Activated T-cell treated with anti-CD3 and anti-CD28 coated beads for 24 hours (primary cell): ENCODE measurements at places on chromosomes 7 and 10.

- no peak for DNase-seq
These were observed 69.3 kb downstream of the CSTF2T start for GRCh38 chr10:51629934-51630639.

GRCh38 chr10:33040436-33040835 lies 82.4 kb upstream of the ITGB1 start:
- no peak for DNase-seq

- no peak for DNase-seq
These were observed 189.2 kb downstream of the FAM107B start for GRCh38 chr10:14585287-14586193.

DNA sequence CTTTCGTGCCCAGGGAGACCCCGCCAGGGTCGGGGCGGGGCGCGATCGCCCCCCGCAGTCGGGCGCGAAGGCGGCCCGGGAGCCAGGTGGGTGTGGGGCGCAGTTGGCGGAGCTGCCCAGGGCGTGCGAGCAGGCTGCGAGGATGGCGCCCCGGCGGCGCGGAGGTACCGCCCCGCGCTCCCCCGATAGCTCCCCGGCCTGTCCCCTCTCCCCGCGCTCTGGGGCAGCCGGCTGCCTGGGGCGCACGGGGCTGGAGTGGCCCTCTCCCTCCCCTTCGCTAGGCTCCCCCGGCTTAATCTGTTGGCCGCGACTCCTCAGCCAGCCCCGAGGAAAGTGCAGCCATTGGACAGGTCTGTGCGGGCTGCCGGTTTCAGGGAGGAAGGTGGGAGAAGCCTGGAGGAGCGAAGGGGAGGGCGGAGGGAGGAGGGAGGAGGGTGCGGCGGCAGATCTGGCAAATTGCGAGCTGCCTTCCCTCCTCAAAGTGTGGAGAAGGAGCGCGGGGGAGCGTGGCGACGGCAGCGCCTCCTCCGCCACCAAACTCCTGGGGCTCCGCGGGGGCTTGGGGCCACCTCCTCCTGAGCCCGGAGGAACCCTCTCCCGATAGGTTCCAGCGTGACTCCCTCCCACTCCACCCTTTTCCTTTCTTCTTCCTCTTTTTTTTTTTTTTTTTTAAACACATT lies 361 bp upstream of the PLXDC2 start:
- no peak for DNase-seq

- DNase-seq, result no peak
These were observed 4.5 kb downstream of the BUB3 start for GRCh38 chr10:123158682-123159081.

- DNase-seq, result no peak
These were observed 22.4 kb upstream of the NPFFR1 start for GRCh38 chr10:70306181-70306705.

DNA sequence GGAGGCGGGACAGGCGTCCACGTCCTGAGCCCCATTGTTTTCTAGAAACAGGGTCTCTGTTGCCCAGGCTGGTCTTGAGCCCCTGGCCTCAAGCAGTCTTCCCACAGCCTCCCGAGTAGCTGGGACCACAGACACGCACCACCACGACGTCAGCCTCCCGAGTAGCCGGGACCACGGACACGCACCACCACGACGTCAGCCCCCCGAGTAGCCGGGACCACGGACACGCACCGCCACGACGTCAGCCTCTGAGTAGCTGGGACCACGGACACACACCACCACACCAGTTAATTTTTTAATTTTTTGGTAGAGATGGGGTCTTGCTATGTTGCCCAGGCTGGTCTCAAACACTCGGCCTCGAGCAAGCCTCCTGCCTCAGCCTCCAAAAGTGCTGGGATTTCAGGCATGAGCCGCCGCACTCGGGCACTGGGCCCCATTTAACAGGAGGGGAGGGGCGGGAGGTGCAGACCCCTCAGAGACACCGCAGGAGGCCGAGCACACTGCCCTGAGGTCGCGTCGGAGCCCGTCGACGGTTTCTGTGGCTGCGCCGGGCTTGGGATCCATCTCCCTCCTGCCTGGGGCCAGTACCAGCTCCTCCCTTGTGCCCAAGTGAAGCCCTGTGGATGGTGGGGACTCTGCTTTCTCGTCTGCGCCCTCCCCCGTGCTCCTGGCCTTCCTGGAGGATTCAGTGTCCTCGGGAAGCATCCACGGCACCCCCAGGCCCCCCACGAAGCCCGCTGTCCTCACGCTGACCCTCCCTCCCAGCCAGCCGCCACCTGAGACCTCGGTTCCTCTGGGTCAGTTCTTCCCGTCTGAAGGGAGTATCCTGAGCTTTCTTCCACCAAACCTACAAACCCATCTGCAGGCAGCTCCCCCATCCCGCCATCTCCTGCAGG lies 13.0 kb downstream of the FAM20C start:
- no peak for DNase-seq

DNA sequence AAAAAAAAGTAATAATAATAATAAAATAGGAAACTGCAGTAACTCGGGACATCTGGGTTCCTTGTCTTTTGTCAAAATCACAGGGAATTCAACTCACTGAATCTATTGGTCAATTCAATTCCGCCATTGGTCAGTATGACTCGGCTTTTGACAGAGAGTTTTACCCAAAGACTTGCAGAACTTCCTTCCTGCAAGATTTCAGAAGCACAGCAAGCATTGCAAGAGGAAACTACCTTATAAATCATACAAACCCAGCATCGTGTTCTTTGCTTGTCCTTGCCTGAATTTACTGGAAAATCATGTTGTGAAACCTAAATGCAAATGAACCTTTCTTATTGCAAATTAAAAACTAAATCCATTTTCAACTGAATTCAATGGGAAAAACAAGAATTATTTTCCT lies 15.5 kb downstream of the KLF6 start:
- DNase-seq, result no peak

- no peak for DNase-seq
These were observed 285.6 kb downstream of the HGF start for GRCh38 chr7:81484261-81484660.

GRCh38 chr10:80569131-80569895 lies 31.6 kb downstream of the SH2D4B start:
- DNase-seq, result no peak

GRCh38 chr10:131797626-131798025 lies 103.2 kb upstream of the PPP2R2D start:
- DNase-seq, result no peak

- no peak for DNase-seq
These were observed 19.0 kb downstream of the ADCY1 start for GRCh38 chr7:45593121-45593541.

DNA sequence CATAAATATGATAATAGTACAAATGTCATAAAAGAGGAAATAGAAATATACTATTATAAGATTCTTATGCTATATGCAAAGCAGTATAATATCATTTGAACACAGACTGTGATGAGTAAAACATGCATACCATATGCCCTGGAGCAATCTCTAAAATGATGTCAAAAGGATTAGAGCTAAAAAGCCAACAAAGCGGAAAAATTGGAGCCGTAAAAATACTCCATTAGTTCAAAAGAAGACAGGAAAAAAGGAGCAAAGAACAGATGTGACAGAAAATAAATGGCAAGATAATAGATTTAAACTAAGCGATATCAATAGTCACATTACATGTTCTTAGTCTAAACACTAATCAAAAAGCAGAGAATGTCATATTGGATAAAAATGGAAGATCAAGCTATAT lies 191.0 kb upstream of the PLPP4 start:
- no peak for DNase-seq

GRCh38 chr7:133535308-133535707 lies 282.4 kb downstream of the EXOC4 start:
- DNase-seq, result no peak

DNA sequence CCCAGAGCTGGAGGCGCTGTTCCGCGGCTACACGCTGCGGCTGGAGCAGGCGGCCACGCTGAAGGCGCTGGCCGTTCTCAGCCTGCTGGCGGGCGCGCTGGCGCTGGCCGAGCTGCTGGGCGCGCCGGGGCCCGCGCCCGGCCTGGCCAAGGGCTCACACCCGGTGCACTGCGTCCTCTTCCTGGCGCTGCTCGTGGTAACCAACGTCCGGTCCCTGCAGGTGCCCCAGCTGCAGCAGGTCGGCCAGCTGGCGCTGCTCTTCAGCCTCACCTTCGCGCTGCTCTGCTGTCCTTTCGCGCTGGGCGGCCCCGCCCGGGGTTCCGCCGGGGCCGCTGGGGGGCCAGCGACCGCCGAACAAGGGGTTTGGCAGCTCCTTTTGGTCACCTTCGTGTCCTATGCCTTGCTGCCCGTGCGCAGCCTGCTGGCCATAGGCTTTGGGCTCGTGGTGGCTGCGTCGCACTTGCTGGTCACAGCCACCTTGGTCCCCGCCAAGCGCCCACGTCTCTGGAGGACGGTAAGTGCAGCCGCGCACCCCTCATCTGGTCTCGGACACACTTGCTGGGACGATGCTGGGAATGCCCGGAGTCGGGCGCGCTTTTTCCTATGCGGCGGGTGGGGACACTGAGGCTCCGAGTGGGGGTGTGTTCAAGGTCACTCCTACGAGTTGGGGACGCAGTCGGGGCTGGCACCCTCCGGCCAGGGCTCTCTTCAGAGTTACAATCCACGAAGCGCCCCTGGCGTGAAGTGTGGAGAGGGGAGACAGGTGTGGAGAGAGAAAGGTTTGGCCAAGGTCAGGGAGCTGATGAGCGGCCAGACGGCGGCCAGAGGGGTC lies 717 bp downstream of the ADCY1 start:
- no peak for DNase-seq

DNA sequence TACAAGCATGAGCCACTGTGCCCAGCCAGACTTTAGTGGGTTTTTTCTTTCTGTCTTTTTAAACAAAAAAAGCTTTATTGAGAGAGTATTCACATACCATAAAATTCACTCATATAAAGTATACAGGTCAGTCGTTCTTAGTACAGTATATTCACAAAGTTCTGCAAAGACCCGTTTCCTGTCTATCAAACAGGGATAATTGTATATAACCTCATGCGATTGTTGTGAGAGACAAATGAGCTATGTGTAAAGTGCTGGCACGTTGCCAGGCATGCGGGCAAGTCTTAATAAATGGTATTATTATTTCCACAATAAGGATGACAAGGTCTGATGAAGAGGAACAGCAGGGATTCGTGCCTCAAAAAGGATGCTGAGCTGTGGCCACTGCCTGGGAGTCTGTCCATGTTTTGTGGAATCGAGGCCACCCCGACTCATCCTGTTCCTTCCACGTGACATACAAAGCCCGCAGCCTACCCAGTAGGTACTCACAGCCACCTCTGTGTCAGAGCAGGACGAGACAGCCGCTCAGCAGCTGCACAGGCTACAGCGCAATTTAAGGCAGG lies 51.6 kb downstream of the SMKR1 start:
- DNase-seq, result peak; percentile 25

- DNase-seq, result no peak
These were observed 176.0 kb upstream of the AKR1E2 start for GRCh38 chr10:4649886-4650508.

GRCh38 chr7:141557360-141557759 lies 6.2 kb downstream of the AGK start:
- no peak for DNase-seq

- no peak for DNase-seq
These were observed 238.1 kb downstream of the ZNF248 start for GRCh38 chr10:37619336-37619735.

DNA sequence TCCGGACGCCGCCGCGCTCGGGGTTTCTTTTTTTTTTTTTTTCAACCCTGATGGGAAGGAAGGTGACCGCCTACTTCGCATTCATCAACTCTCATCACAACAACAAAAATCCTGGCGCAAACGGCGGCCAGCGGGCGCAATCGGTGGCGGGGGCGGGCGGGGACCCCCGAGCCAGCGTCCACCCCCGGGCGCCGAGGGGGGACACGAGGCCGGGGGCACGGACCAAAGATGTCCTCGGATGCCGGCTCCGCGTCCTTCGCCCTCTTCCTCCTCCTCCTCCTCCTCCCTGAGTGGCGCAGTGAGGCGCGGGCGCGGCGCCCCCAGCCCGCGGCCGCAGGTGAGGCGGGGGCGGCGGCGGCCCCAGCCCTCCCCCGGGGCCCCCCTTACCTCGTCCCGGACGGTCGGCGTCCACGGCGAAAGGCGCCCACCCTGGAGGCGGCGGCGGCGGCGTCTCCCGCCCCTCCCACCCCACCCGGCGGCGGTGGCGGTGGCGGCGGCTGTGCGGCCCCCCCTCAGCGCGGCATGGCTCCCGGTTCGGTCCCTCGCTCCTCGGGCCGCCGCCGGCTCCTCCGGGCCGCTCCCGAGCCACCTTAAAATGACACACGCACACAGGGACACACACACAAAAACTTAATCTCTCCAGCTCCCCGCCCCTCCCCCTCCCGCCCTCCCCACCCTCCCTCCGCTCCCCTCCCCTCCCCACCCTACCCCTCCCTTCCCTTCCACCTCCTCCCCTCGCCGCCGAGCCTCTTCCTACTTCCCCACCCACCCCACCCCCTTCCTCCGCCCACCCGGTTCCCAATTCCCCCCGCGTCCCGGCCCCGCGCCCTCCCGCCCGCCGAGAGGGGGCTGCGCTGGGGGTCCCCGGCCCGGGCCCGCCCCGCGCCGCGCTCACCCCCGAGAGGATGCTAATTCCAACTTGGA lies at the start of gene CTBP2:
TSS of gene CTBP2 (minus strand) at position 632 of the 924 bp plus-strand sequence.
- DNase-seq, result no peak

- no peak for DNase-seq
These were observed 44.9 kb downstream of the AKR1B15 start for GRCh38 chr7:134593530-134594392.

- no peak for DNase-seq
These were observed 25.2 kb downstream of the IQCE start for GRCh38 chr7:2583798-2584580.

DNA sequence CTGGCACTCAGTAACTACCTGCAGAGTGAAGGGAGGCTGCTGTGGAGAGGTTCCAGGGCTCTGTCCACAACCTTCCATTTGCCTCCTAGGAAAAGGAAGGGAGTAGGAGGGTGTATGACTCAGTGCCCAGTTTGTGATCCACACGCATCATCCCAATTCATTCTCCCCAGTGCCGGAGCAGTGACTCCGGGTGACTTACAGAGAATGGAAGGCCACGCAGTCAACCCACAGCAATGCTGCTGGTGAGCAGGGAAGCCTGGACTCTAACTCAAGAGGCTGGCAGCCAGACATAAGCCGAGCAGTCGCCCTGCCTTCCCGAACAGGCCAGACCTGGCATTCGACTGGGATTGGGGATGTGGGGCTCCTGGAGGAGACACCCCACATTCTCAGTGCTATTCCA lies 139.9 kb downstream of the SH3PXD2A start:
- DNase-seq, result no peak

- DNase-seq, result peak; percentile 92
These were observed 6.3 kb upstream of the ZNF736 start for GRCh38 chr7:64307254-64308015.

DNA sequence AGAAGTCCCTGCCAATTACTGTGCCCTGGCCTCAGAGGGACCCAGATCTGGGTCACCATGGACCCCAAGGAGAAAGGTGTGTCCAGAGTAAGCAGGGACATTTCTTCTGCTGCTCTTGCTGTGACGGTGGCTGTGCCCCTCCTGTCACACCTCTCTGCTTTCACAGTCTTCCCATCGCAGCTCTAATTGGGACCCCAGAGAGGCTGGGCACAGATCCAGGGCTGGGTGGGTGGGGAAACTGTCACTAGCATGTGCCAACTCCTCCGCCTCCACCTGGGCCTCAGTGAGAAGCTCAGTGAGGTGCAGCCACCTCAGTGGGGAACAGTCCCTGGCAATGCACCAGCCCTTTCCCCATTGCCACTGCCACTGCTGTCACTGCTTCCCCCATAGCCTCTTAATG lies 37.3 kb upstream of the ADCYAP1R1 start:
- no peak for DNase-seq
